ENCODE measurements at places on chromosomes 2 and 18. TPM values are rescaled to one million over a fixed set of nuclear protein-coding genes. Genes with fewer than 3 reads are reported as not detected.

CRYGD gene
- total RNA-seq, result not detected

MC4R gene
- 0.35 TPM for total RNA-seq

GALNT3 gene
- total RNA-seq, result 27.8 TPM

PROM2 gene
- 6.0 TPM for total RNA-seq

G6PC2 gene
- total RNA-seq, result not detected

DIPK1C gene
- total RNA-seq, result not detected

ANKRD44 gene
- total RNA-seq, result 58.7 TPM

GREB1 gene
- 2.3 TPM for total RNA-seq

C2orf81 gene
- 10.0 TPM for total RNA-seq

AMER3 gene
- not detected for total RNA-seq

- no peak for DNase-seq
These were observed 58.2 kb upstream of the REG3G start for GRCh38 chr2:78967294-78967693.

GRCh38 chr2:14633061-14633460, 544 bp downstream of the LRATD1 start:
- DNase-seq, result peak; percentile 44

GRCh38 chr2:191824398-191824797, 22.5 kb downstream of the CAVIN2 start:
- DNase-seq, result no peak

- DNase-seq, result no peak
These were observed 17.8 kb upstream of the SULT1C2 start for GRCh38 chr2:108270768-108271506.

GRCh38 chr2:73827660-73828388, 937 bp upstream of the STAMBP start:
- no peak for DNase-seq

DNA sequence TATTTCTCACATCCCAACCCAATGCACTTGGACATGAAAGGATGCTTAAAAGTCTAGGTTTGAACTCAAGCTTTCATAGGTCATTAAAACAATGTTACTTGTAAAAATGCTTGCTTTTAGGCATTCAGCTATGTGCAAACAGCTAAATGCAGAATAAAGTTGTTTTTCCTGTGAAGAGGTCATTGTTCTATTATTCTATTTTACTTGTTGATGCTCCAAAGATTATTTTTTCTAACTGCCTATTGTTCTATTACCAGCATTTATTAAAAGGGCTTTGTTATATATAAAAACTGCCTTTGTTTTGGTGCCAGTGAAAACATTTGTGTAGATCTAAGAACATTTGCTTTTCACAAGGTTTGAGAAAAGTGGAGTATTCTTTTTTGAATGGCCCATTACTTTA, 49.4 kb downstream of the TMEM178A start:
- no peak for DNase-seq

DNA sequence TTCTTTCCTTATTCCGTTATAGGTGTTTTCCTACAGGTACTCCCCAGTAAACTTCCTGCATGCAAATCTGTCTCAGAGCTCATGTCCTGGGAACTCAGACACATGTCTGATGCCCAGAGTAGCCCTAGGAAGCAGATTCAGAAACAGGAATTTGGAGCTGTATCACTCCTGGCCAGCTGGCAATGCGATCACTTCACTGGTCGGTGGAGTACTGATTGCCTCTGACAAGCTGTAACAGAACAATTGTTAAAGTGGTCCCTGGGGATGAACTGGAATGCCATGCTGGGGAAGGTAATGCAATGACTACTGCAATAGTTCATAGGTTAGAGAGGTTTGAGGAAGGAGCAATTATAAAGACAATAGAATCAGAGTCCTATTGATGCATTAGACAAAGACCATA, 131.6 kb upstream of the DOCK10 start:
- DNase-seq, result no peak

DNA sequence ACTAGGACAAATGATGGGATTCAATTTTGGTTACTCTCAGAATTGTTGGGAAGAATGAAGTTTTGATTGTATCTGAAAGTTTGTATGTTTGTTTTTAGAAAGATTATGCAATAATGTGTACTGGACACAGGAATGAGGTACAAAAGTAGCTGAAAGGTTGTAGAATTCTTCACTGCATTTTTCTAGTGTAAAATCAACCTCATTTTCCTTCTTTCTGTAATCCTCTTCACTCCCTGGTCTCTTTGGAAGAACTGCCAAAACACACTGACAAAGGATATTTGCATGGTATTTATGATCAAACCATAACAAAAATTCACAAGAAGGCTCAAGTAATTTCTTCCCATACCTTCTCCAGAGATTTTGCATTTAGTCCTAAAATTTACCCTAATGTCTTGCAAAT, 110.7 kb downstream of the ZEB2 start:
- DNase-seq, result no peak

DNA sequence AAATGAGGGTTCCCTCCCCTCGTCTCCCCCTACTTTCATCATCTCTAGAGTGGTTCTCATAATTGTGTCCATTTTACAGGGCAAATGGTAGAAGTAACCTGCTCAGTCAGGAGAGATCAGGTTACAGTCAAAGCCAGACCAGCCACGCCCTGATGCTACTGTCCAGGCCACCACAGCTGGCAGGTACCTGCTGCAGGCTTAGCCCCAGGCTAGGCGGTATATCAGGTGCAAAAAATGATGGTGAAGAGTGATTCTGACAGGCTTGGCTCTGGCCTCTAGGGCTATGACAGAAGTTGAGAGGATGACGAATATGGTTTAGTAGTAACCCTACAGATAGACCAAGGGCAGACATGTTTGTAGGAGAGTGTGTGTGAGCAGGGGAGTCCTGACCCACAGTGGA, 67.1 kb downstream of the HAUS1 start:
- no peak for DNase-seq

GRCh38 chr2:178715366-178715765, 91.9 kb downstream of the TTN start:
- no peak for DNase-seq

GRCh38 chr2:40240070-40240469, 211.8 kb downstream of the SLC8A1 start:
- peak; percentile 78 for DNase-seq

DNA sequence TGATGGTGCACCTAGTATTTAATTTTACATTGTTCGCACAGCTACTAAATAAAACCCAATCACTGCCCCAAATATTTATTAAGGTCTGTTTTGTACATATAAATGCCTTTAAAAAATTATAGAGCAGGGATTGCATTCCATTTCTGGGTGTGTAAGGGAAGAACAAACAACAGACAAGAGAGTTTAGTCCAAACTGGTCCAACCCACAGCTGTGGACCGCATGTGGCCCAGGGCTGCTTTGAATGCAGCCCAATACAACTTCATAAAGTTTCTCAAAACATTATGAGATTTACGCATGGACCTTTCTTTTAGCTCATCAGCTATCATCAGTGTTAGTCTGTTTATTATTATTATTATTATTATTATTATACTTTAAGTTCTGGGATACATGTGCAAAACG, 114.8 kb upstream of the LRATD1 start:
- DNase-seq, result no peak

- DNase-seq, result no peak
These were observed 13.5 kb upstream of the ATP5MC3 start for GRCh38 chr2:175195012-175195411.

DNA sequence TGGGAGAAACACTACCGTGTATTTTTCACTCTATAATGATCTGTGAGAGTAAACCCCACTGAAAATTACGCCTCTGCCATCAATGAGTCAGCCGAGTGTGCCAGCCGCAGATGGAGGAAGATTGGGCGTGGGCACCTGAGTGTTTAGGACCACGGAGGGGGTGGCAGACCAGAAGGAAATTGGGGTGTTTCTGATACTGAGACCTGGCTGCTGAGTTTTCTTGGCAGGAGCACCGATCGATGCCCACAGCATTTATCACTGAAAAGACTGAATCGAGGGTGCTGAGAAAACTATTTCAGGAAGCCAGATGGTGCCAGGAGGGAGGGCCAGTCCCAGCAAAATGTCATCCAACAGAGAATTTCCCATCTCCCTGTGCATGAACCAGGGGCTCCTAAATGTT, 91.9 kb upstream of the TPO start:
- DNase-seq, result no peak

DNA sequence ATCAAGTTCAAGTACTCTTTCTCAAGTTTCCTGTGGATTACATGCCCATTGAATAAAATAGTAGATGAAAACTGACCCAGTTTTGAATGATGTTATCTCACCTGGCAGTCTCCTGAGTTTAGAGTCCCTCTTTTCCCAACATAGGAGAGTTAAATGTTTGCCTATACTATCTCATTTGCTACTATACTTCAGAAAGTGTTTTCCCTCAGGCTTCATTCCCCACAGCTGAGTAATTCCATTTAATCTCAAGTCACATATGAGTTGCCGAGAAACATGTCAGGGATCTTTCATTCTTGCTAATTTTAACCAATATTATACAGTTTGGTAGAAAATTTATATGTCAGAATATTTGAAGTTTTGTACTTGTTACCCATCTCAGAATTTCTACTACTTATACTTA, 150.4 kb upstream of the CDH19 start:
- DNase-seq, result no peak

- no peak for DNase-seq
These were observed 30.1 kb downstream of the CYP1B1 start for GRCh38 chr2:38045811-38046210.

All from lower lobe of right lung (tissue), 2 donors.